ENCODE measurements at places on chromosomes 11 and 22.

- no peak for DNase-seq
Observed at GRCh38 chr11:105149477-105149876, 9.9 kb upstream of the CARD18 start.

- no peak for DNase-seq
Observed at GRCh38 chr11:46696212-46696558, 4.2 kb downstream of the ARHGAP1 start.

DNA sequence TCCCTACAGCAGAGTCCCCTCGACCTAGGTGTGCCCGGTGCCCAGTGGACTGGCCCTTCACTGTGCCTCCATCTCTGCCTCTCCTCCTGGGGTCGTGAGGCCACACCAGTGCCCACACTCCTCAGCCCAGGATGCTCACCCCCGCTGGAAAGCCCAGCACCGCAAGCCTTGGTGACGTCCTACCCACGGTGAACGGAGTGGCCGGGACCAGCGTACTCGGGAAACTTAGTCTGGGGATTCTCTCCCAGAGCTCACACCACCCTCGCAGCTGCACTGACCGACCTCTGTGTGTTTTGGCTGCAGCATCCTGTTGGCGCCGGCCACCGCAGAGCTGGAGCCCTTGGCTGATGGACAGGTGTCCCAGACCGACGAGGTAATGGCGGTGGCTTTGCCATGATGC is 35.5 kb upstream of the KRTAP5-7 start:
- no peak for DNase-seq

- DNase-seq = peak; percentile 87
Observed at GRCh38 chr22:37696657-37697537, at the start of gene TRIOBP. TSS of gene TRIOBP (plus strand) at chr22:37697048. CDS start at chr22:37701366, 4,318 bp downstream.

DNA sequence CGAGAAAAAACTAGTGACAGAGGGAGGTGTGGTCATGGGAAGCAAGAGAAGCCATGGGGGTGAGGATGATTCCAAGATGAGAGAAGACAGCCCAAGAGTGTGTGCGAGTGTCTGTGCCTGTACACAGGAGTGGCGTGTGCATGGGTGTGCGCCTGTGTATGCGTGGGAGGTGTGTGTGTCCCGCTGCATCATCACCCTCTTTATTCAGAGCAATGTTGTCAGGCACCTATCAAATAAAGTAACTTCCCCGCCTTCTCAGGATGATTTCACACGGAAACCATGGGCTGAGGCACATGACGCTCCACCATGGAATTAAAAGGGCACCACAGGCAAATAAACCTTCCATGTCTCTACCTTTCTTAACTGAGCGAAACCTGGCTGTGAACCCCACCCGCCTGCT is 24.6 kb downstream of the MS4A10 start:
- no peak for DNase-seq

GRCh38 chr22:32850157-32850556 is 48.7 kb downstream of the TIMP3 start:
- DNase-seq = no peak

DNA sequence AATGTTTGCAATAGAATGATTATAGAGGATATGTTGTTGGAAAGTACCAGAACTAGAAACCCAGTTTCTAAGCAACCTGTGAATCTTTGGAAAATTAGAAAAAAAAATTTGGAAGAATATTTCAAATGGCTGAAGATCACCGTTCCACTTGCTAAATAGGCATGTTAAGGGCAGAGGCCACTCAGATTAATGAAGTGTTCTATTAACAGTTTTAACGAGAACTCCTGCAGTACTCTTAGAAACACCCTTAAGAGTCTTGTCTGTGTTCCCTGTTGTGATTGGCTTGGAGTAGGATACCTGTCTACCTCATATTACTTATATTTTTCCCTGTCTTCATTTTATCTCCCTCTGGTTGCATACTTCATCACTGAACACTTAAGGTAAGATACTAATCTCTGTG is 4.6 kb downstream of the C11orf54 start:
- no peak for DNase-seq

DNA sequence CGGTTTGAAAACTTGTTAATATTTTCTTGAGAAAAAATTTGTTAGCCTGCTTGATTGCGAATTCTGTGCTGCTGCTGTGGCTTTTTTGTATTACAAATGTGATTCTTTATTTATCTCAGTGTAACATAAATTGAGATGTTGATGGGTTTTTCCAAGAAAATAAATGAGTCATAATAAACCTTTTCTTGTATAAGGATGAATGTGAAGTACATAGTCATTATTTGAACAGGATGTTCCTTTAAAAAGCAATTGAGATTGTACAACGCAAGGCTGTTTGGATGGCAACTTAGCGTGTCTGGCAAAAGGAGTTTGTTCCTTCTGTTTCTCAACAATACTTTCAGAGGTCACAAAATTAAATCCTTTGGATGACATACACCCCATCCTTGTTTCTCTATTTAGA is 24.6 kb upstream of the CARD18 start:
- DNase-seq = no peak

DNA sequence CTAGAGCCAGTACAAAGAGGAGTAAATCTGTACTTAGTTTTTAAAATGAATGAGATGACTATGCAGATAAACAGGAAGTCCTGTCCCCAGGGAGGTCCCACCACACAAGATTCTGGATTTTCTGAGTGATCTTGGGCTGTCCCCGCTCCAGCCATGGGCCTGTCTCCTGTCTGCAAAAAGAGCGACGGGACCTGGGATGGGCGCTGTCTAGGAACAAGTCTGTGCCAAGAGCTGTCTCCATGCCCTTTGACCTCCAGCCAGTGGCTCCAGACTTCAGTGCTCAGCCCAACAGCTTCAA is 6.0 kb downstream of the CSNK1E start:
- no peak for DNase-seq

- DNase-seq = no peak
Observed at GRCh38 chr11:122746050-122746478, 90.5 kb downstream of the UBASH3B start.

DNA sequence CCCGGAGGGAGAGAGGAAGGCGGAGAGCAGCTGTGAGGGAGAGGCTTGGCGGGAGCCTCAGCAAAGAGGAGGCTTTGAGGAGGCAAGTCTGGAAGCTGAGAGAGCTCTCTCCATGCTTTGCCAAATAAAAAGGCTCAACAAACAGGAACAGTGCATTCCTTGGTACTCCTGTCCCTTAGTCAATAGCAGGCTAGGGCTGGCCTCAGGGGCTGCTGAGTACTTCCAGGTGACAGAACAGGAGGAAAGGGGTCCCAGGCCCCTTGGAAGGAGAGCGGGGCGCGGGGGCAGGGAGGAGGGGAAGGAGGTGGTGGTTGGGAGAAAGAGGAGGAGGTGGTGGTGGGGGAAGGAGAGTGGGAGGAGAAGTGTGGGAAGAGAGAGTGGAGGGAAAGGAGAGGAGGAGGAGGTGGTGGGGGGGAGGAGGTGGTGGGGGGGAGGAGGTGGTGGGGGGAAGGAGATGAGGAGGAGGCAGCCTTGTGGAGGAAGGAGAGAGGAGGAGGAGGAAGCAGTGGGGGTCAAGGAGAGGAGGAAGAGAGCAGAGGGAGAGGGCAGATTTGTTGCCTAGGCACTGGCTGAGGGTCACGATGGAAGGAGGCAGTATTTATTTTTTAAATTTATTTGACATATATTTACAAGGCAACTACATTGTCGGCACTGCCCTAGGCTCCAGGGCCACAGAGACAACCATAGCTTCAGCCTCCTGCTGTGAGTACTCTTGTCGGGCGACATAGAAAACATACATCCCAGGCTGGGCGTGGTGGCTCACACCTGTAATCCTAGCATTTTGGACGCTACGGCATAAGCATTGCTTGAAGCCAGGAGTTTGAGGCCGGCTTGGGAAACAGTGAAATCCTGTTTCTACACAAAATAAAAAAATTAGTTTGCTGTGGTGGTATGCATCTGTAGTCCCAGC is 74.2 kb upstream of the ZBED5 start:
- DNase-seq = no peak

- no peak for DNase-seq
Observed at GRCh38 chr11:44610186-44610955, 44.9 kb downstream of the CD82 start.

GRCh38 chr11:72391638-72392423 is 42.5 kb downstream of the CLPB start:
- DNase-seq = no peak

DNA sequence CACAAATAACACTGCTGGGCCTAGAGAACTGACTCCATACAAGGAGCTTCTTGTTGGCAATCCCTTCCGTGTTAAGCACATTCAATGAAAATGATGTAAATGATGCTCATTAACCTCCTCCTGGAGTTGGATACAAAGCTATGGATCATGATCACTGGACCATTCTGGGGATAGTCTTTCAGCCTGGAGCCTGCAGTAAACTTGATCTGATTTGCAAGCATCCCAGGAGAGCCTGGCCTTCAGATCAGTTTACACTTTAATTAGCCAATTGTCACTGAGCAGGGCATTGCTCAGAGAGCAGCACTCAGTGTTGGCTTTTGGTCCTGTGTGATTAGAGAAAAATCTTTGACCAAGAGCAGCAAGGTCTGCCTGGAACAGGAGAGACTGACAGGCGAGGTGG is 45.6 kb downstream of the ARFGAP3 start:
- DNase-seq = no peak

- DNase-seq = no peak
Observed at GRCh38 chr22:35777335-35777975, 59.8 kb downstream of the APOL5 start.

Data from NCI-H2227 treated with DMSO at 0.1 percent for 48 hours (cell line).